Motor neuron (in vitro differentiated cells): ENCODE measurements at places on chromosomes 4 and X. TPM values are rescaled to one million over a fixed set of nuclear protein-coding genes. Genes with fewer than 3 reads are reported as not detected.
A peak's percentile ranks its signal among the peaks of the same experiment; 100 is the strongest.

CTBP1 gene
- total RNA-seq: 116 and 120 TPM in 2 replicates

DNA sequence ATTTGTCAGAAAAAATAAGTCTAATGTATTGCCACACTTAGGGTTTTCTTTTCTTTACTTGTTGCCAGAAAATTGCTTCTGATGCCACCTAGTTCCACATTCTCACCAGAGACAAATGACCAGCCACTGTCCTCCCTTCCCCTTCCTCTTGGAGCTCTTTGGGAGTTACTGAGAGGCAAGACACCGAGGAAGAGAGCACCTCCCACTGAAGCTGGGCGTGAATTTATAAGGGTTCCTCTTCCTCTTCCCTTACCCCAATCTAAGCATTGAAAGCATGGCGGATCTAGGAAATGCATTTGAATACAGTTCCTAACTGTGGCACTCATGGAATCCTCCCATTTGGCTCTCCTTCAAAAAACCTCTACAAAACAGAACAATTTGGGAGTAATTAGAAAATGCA is 30.0 kb downstream of the ANXA3 start:
- no peak for ATAC-seq

ZXDA gene
- total RNA-seq: 0.78 and 1.3 TPM in 2 replicates

DNA sequence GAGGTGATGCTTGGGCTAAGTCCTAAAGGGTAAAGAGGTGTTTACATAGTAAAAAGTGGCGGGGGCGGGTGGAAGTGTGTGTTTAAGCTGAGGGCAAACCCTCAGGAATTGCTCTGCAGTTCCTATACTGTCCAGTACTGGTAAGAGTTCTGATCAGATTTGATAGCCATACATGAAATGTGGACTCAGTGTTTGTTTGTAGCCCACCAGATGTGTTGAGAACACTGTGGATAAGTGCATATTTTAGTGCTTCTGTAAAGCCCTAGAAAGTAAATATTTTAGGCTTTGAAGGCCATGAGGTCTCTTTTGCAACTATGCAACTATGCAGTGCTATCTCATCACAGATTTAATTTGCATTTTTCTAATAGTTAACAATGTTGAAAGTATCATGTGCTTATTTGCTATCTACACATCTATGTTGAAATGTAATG is 80.7 kb upstream of the EOLA2 start:
- no peak for ATAC-seq

HS3ST1 gene
- total RNA-seq: 0.78 and 1.2 TPM in 2 replicates

TEX11 gene
- not detected in 2 replicates for total RNA-seq

MAGEA9B gene
- total RNA-seq: 0.09 TPM in 1 of 2 replicates, not detected in the other

DNA sequence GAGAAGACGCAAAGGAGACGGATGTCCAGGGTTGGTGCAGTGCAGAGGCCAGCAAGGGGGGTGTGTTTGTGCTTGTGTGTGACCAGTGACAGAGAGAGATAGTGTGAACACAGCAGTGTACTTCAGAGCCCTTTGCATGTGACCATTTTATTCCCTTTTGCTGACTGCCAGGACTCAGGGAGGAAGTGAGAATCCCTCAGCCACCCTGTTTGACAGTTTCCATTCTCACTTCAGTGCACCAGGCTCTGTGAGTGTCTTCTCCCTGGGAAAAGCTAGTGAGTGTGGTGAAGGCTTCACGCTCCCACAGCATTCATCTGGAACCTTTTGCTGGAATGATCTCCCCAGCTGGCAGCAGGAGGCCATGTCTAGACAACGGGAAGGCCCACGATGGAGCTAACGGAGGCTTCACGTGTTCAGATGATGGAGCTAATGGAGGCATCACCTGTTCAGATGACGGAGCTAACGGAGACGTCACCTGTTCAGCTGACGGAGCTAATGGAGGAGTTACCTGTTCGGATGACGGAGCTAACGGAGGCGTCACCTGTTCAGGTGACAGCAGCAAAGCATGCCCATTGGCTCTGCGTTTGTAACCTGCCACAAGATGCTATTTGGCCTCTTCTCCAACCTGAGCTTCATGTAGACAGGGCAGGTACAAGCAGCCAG is 195.4 kb downstream of the AFAP1 start:
- peak; percentile 60 for ATAC-seq

TRAM1L1 gene
- total RNA-seq: 5.7 and 6.2 TPM in 2 replicates
